ENCODE measurements at places on chromosomes 3 and 15.

GRCh38 chr3:189883113-189883753, 237.5 kb downstream of the P3H2 start:
- DNase-seq = no peak

- DNase-seq = no peak
Observed at GRCh38 chr3:122777563-122777962, 16.1 kb downstream of the HSPBAP1 start.

DNA sequence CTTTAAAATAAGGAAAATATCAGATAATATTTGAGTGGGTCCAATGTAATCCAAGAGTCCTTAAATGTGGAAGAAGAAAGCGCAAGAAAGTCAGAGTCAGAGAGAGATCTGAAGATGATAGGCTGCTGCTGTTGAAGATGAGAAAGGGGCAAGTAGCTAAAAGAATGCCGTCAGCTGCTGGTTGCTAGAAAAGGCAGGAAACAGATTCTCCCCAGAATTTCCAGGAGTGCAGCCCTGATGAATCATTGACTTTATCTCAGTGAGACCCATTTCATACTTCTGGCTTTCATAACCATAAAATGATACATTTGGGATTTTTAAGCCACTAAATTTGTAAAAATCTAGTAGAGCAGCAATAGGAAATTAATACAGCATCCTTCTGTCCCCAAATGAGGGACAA, 7.5 kb upstream of the CHMP2B start:
- no peak for DNase-seq

DNA sequence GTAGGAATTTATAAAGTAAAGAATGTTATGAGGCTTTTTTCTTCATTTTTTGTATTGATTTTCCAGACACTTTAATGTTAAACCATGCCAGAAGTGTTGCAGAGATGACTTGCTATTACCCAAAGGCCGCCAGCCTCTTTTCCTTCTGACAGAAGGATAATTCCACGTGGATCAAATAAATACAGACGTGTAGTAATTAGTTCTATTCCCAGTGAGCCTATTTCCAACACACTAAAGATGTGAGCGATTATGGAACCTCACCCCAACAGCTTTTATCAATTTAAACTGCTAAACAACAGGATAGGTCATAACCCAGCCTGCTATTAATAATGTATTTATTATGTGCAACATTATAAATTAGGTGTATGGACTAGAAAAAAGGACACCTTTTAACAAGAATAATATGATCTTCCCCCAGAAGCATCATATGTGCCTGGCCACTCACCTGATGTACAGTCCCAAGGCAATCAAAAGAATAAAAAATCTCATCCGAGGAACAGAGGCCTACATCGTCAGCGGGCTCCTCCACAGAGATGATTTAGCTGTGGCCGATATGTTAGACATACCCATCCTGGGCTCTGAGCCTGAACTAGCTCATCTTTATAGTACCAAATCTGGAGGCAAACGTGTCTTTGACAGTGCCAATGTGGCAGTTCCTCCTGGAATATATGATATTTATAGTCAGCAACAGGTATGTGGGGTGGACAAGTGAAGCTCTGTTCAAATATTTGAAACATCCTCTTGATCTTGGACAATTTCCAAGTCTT, 125.9 kb upstream of the C15orf61 start:
- DNase-seq = no peak

GRCh38 chr3:57163751-57164150, 1.4 kb downstream of the IL17RD start:
- no peak for DNase-seq

- DNase-seq = no peak
Observed at GRCh38 chr3:183437061-183437460, 8.6 kb upstream of the MCF2L2 start.

DNA sequence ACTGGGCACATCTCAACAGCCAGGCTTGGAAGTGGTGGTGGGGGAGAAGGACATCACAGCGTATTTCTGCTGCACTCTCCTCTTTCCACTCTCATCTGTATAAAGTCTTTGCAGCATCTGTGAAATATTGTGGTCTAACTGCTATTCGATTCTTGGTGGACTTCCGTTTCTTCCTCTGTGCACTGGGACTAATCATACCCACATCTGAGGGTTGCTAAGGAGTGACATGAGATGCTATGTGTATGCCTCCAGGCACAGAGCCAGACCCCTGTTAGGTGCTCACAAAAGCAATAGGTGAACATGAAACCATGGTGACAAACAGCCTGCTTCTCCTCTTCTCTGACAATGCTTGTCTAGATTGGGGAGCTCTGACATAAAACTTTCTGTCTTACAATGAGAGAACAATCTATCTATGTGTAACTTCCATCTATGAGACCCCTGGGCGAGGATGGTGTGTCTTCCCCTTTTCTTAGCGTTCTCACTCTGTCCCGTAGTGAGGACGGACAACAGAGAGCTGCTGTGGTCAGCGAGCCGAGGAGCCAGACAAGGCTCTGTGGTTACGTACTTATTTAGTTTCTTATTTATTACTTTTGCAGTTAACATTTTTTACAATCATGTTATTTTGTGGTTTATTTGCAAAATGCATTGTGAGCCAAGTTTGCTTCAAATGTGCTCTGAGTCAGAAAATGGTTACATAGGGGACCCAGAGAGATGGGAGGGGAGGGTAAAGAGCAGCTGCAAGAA, 196.7 kb upstream of the TPRG1 start:
- no peak for DNase-seq

DNA sequence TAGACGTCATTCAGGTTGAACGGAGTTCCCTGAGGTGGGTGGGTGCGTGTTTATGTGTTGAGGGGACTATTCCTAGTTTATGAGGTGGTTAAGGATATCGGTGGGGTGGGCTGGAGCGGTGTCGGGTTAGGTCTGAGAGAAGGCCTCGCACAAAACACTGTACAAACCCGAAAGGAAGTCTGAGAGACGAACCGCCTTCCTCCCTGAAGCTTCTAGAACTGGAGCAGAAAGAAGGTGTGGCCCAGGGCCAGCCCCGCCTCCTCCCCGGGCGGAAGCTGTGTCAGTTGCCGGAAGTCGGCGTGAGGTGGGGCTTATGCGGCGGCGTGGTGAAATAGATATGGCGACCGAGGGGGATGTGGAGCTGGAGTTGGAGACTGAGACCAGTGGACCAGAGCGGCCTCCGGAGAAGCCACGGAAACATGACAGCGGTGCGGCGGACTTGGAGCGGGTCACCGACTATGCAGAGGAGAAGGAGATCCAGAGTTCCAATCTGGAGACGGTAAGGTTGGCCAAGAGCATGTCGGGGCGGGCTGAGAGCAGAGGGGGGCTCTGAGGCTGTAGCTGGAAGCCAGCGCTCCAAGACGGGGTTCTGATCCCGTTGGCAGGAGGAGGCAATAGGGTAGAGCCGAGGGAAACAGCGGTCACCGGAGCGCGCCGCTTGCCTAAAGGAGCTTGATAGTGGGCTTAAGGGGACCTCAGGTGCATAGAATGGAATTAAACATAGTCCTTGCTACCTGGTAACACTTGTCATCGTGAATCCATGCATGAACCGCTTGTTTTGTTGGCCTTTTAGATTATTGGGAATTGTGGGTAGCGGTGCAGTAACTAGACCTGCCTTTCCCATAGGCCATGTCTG, at the start of gene HYPK:
Gene HYPK (plus strand): TSS at position 314 of the 856 bp plus-strand sequence. CDS start 24 bp downstream, at position 338.
- DNase-seq = peak; percentile 86

DNA sequence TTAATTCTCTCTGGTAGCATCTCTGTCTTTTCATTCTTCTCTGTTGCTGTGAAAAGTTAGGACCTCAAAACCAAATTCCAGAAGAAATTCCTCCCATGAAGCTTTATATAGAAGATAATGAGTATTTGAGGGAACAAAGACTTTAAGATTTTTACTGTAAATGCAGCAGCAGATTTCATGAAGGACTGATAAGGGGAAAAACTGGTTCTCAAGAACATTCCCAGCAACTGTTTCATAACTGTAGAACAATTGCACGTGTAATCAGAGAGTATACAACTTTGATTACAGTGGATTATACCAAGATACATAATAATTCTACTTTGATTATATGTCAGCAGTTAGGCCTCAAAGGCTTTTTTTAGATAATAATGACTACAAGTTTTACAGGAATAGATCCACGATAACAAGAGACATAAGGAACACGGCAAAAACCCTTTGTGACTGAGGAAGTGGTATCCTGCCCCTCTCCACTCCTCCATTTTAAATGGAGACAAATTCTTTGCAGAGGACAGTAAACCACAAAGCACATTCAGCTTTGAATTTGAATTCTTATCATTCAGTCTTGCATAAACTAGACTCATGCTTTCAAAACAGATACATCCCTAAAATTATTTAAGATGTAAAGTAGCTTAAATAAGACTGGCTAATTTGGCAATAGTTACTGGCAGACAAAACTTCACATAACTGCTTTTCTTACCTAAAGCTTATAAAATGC, 42.9 kb upstream of the DIPK2A start:
- DNase-seq = no peak

Data from stimulated activated CD4-positive, alpha-beta T cell treated with anti-CD3 and anti-CD28 coated beads, Interleukin-1b, Interleukin-23, amount 100 ng/mL, for 4 hours (primary cell).